NCI-H2107 (cell line): ENCODE measurements at places on chromosomes 7 and 10.

DNA sequence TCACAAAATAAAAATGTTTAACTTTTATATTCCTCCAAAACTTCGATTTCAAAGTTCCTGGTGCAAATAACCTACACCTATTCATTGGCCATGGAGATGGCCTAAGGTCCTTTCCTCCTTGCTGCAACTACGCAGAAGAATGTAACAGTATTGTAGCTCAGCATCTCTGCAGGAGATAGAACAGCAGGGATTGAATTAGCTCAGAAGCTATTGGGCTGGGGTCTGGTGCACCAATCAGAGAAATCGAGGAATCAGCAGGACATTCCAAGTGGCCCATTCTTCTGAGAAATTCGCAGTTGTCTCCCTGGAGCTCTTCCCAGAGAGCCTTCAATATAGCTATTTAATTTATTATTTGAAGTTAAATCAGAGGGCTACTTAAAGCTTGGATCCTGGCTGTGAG lies 560.6 kb downstream of the GATA3 start:
- no peak for DNase-seq

GRCh38 chr10:43177595-43177994 lies 39.4 kb downstream of the CSGALNACT2 start:
- DNase-seq: no peak

DNA sequence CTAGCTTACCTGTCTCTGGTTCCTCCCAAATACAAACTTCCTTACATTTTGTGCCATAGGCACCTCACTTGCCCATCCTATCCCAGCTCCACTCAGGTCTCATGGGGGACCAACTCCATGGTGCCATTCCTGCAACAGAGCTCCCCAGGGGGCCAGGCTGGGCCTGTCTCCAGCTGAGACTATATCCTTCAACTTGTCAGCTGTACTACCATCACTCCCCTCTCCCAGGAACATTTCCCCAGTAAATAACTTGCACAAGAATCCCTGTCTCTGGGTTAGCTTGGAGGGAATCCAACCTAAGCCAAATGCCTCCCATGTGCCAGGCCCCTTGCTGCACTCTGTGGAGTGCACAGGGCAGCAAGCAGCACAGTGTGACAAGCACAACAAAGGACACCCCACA lies 33.2 kb downstream of the FRMPD2 start:
- DNase-seq: no peak

DNA sequence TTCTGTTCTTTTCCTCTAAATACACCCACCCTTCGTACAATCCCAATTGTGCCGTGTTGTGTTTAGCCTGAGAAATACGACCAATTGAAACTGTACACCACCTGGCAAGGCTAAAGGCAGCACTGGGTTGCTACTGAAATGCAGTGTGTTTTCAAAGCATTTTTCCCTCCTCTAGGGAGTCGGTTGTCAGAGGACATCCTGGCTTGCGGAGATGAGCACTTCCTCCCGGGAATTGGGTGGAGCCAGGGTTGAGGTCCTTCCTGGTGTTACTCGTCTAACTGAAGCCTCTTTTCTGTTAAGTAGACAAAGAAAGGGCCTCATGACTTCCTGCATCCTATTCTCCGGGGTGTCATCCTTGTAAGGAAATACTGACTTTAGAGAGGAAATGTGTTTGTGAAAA lies 133.5 kb downstream of the MTPAP start:
- no peak for DNase-seq

DNA sequence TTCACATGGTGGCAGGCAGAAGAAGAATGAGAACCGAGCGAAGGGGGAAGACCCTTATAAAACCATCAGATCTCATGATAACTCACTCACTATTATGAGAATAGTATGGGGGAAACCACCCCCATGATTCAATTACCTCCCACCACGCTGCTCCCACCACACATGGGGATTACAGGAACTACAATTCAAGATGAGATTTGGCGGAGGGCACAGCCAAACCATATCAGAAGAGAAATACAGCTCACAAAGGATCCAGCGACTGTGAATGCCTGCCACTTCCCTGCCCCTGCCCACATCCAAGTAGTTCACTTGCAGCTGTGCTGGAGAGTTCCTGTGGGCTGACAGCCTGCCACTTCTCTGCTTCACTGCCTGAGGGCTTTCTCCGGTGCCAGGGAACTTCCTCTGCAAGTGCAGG lies 148.7 kb downstream of the C7orf25 start:
- no peak for DNase-seq

DNA sequence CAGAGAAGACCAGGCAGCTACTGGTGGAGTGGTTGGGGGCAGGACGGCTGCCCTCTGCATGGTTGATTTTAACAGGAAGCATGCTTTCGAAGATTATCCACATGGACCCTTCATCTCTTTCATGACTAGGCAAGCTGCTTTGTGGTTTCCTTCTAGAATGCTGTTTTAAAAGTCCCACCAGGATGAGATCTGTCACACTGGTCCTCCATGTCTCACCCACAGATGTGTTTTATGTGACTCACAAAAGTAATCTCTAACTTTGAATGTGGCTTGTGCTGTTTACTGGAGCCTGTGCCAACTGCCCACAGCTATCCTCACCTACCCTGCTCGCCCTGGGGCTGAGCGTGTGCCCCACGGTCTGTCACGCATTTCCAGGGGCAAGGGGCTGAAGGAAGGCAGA lies 188.8 kb downstream of the GFRA1 start:
- no peak for DNase-seq

DNA sequence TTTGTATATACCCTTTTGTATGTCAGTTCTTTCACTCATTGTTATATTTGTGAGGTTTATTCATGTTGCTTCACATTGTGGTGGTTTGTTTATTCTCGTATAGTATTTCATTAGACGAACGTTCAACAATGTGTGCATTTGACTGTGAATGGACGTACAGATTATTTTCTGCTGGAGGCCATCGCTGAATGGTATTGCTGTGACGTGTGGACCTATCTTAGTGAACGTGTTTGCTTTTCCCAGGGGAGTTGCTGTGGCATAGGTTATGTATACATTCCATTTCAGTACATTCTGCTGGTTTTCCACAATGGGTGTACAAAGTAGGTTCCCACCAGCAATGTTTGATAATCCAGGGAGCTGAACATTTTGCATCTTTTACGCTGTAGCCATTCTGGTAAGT lies 31.1 kb upstream of the PLEKHS1 start:
- no peak for DNase-seq

DNA sequence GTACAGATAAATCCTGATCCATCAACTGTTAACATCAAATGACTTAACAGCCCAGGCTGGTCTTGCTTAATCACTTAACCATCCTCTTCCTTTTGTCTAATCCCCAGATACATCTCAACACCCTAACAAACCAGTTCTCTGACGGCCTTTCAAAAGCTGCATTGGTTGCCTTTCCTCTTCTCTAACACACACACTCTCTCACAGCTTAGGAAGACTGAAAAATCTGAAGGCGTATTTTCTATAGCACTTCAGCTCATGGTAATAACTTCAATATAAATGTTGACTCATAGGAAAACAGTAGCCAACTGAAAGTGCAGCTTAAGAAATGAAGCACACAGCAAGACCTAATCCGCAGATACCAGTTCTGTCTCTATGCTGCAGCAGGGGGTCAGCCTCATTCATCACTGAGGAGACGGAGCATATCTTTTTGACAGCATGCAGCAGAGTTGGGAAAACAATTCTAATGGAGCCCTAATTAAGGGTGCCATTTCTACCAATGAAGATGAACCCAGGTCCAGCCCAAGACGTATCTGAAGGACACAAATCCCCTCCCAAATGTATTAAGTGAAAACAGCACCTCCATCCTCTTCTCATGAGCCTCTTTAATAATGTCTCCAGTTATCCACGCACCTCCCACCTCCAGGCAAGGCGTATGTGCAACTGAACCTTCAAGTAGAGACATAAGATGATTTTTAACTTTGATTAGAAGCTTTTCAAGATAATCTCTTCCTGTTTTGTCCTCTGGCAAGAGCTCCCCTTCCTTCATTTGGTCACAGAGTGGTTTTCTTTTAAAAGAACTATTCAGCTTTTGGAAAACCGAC lies 211.7 kb upstream of the NFE2L3 start:
- DNase-seq: no peak

DNA sequence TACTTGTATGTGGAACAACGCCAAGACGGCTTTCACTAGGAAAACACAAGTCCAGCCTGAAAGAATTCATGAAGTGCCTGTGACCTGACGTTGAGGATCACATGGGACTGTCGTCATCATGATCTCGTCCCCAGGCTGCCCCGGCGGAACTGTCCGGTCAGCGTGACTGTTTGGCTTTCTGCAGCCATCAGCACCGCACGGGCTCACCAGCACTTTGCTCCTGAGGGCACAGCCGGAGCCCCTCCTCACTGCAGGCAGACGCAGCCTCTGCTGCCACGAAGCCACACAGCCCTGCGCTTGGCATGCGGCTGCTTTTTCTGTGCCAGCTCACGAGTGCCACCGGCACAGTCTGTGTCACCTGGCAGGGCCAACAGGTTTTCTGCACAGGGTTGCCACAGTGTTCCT lies 9.4 kb upstream of the GET4 start:
- DNase-seq: no peak

DNA sequence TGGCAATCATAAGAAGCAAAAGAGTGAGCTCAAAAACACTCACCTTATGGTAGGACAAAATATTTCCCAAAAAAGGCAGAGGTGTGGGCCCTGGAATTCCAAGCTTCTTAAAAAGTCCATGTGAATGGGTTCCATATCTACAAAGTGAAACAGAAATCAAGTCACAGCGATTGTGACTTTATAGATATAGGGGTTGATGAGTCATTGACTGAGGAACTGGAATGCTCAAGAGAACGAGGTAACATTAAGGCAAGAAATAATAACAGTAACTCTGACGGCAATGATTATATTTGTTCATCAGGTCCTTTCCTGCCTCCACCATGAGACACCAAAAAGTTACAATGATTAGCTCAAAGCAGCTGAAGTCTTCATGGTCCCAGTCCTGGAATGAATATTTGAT lies 4.0 kb downstream of the CYP3A4 start:
- DNase-seq: no peak

GRCh38 chr10:12180221-12180974 lies 15.3 kb downstream of the NUDT5 start:
- DNase-seq: no peak

DNA sequence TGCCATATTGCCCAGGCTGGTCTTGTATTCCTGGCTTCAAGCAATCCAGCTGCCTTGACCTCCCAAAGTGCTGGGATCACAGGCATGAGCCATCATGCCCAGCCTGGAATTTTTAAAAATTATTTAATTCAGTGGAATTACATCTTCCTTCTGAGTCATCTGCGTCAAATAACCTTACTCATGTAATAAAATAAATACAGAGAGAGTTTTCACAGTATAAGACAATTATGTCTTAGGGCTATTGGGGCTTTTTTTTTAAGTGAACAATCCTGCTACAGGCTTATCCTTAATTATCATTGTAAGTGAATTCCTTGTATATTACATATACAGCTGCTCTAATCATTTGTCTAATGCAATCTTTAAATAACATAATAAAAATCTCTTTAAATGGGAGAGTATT lies 108.3 kb downstream of the MAPK8 start:
- no peak for DNase-seq

- no peak for DNase-seq
Observed at GRCh38 chr10:68364101-68364886, 31.6 kb upstream of the PBLD start.

GRCh38 chr7:75953931-75954330 lies 39.0 kb downstream of the POR start:
- no peak for DNase-seq

DNA sequence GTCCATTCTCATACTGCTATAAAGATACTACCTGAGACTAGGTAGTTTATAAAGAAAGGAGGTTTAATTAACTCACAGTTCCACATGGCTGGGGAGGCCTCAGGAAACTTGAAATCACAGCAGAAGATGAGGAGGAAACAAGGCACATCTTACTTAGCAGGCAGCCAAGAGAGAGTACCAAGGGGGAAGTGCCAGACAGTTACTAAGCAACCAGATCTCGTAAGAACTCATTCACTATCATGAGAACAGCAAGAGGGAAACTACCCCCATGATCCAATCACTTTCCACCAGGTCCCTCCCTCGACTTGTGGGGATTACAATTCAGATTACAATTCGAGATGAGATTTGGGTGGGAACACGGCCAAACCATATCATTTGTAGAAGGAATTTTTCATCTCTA lies 36.3 kb downstream of the NHLRC2 start:
- no peak for DNase-seq

GRCh38 chr7:70738151-70738885 lies 393.6 kb upstream of the GALNT17 start:
- DNase-seq: no peak
